DMS53 (cell line): ENCODE measurements at places on chromosomes 5 and 9.

DNA sequence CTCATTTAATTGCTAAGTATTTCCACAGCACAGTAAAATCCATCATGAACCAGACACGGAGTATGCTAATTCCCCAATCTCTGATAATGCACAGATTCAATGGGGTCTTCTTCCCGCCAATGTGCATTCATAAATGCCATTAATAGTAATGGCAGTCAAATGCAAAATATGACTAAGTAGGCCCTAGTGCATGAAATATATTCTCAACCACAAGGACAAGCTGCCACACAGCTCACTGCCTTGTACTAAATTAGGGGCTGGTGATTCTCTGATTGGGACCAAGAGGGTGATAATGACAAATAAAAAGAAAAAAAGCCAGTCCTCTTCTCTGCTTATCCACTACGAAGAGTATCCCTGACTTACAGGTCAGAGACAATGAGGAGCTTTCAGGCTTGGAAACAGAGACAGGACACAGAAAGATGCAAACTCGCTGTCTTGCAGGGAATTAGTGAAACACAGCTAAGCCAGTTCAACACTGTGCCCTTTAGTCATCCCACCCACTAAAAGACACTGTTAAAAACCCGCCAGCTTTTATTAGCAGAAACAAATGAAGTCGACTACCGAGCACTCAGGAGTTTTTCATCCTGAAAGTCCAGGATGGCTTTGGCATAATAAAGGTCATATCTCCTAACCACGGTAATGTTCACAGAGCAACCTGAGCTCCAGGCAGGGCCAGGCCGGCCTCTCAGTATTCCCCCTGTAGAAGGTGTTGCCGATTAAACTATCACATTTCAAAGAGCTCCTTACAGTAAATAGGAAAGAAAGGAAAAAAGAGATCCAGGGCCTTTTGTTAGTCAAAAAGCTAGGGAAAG is 148.1 kb downstream of the EBF1 start:
- no peak for DNase-seq

GRCh38 chr5:141694479-141694878 is 12.4 kb upstream of the ARAP3 start:
- peak; percentile 52 for DNase-seq

GRCh38 chr5:1998348-1998669 is 115.6 kb upstream of the IRX4 start:
- no peak for DNase-seq

- DNase-seq, result peak; percentile 72
Measured at GRCh38 chr5:139651853-139652787, 4.0 kb downstream of the CXXC5 start.

DNA sequence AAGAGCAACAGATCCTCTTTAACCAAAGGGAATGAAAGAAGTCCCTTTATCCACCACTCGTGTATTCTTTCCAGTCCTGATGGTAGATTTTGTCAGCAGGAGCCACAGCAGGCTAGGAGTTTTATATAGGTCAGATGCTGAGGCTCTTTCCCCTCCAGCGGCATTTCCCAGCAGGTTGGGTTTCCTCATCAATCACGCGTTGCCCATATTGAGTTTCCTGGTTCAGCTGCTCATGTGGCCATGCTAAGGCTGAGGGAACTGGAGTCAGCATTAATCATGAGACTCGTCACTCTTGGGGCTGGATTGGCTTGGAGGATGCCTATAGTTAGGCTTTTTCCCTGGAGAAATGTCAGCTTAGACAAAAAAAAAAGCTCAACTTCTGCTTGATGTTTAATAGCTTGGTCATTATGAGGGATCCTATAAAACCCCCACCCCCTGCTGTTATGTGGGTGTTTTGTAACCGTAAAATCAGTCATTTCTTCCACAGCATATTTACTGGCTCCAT is 193.4 kb upstream of the GAS1 start:
- DNase-seq, result no peak

GRCh38 chr9:101220341-101220740 is 164.5 kb downstream of the BAAT start:
- DNase-seq, result no peak

DNA sequence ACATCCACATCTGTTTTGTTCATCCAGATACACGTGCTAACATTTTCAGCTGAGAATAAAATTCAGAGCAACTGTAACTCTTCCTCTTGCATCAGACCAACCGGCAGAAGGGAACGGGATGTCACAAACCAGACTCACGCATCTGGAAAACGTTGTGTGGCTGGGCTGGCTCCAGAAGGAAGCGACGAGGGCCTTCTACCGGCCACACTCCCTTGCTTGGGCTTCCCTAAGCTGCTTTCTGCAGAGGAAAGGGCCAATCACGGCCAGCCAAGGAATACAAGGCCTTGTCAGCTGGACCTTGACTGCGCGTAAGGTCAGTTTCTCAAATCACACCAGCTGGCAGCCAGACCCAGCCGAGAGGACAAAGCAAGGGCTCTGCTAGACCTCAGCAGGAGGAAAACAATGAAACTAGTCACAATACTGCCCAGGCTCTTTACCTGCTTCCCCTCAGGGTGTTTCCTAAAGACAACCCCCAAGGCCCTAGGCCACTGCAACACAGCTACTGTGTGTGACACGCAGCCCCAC is 106.1 kb downstream of the THBS4 start:
- DNase-seq, result no peak

GRCh38 chr5:90642706-90643229 is 84.2 kb downstream of the ADGRV1 start:
- no peak for DNase-seq

GRCh38 chr9:14418301-14418940 is 104.5 kb upstream of the NFIB start:
- no peak for DNase-seq

DNA sequence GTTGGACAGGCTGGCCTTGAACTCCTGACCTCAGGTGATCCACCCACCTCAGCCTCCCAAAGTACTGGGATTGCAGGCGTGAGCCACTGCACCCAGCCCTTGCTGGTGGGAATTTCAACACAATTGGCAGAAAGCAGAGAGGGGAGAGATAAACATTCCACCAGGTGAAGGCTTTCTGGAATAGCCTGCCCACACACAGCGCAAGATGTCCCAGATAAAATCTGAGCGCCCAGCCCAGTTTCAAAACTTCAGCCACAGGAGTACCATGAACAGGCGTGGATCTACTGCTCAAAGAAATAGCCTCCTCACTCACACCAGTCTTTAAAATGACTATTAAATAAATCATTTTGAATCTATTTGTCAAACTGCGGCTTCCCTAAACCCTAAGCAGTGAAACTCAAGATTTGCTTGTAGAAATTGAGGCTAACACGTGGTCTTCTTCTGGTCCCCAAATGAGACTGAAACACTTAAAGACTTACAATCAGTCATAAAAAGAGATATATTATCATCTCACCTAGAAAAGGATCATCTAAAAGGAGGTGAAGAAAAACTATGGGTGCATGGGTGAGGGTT is 34.7 kb downstream of the CAPSL start:
- no peak for DNase-seq

GRCh38 chr5:39254671-39255070 is 35.3 kb upstream of the FYB1 start:
- no peak for DNase-seq

DNA sequence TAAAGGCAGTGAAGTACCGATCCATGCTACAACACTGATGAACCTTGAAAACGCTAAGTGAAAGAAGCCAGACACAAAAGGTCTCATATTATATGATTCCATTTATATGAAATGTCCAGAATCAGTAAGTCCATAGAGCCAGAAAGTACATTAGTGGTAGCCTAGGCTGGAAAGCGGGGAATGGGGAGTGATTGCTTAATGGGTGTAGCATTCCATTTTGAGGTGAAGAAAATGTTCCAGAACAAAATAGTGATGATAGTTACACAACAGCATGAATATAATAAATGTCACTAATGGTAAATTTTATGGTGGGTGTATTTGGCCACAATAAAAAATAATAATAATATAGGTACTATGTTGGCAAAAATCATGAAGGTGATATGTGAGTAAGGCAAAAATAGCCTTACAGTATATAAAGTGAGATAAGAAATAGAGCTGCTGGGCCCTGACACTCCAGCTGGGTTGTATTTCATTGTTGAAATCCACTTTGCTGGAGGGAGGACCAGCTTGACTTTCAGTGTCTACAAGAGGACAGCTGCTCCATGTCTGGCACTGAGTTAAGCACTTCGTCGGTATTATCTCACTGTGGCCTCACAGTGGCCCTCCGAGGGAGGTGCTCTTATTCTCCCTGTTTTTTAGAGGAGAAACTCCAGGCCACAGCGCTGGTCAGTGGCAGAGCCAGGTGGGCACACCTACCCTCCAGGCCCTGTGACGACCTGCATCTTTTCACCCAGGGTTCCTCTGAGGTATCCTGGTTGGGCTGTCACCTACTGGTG is 22.4 kb upstream of the ANGPTL2 start:
- DNase-seq, result no peak

- DNase-seq, result no peak
Measured at GRCh38 chr5:42721484-42721883, 35.1 kb upstream of the CCDC152 start.

GRCh38 chr5:147483188-147483790 is 26.6 kb downstream of the DPYSL3 start:
- peak; percentile 96 for DNase-seq

DNA sequence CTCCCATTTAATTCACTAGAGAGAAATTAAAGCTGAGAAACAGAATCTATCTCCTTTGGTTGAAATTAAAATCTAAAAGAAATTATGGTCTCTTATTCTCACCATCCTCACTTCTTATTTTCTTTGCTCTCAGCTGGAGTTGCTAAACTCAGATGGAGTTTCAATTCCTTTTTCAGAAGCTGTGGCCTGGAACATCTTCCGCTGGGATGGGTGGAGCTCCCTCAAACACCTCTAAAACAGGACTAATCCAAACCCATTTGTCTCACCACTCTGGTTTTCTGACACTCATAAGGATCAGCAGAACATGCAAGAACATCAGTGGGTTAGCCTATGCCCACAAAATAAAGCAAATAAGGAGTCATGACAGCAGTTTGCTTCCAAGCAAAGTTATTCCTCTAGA is 39.6 kb upstream of the CEP78 start:
- DNase-seq, result no peak

GRCh38 chr5:177448244-177448950 is 1.8 kb downstream of the PRR7 start:
- DNase-seq, result no peak

DNA sequence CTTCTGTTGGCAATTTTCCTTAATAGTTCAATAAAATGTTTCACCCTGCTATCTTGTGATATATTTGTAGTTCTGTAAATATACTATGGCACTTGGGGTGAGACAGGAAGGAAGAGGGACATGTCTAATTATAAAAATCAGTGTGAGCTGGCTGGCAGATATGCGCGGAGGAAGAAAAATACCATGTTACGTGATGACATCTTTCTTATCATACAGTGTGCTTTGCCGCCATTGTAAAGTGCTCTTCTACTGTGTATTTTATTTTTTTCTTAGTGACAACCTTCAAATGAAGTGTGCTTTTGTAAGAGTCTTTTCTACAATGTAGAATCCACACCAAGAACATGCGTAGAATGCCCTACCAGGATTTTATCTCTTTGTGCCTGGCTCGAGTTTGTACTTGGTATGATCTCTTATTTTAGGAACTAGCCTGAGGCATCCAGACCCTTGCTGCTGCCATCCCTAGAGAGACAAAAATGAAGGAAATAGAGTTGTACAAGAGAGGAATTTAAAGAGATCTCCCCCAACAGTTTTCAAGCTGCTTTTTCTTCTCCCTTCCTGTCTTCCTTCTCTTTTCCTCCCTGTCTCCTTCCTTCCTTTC is 46.7 kb upstream of the RIOK2 start:
- no peak for DNase-seq

DNA sequence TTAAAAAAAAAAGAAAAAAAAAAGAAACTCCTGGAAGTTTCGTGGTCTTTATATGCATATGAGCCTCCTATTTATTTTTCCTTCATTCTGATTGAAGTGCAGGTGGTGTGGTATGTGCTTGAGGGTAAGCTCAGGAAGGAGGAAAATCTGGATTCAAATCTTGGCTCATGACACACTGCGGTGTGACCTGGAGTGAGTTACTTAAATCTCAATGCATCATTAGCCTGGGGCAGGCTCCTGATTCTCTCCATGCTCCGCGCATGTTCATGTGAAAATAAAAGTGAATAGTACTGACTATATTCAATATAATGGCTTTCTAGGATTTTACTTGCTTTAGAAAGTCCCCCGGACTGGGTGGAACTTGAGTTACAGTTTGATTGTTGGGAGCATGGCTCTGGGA is 35.6 kb downstream of the PTTG1 start:
- no peak for DNase-seq

- DNase-seq, result no peak
Measured at GRCh38 chr5:88808153-88808552, 74.8 kb downstream of the MEF2C start.
